Left kidney (tissue), 8 donors: ENCODE measurements at places on chromosomes 2 and 18.

DNA sequence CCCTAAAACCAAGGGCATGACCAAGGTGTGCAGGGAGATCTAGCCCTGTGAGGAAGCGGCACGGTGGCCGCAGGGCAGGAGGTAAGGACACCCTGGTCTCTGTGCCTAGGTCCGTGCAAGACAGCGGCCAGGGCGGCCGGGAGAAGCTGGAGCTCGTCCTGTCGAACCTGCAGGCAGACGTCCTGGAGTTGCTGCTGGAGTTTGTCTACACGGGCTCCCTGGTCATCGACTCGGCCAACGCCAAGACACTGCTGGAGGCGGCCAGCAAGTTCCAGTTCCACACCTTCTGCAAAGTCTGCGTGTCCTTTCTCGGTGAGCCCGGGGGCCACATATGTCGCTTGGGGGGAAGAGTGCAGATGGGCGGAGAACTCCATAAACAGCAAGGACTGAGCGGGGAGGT, 235.4 kb downstream of the ATAD2B start:
- no peak for DNase-seq

DNA sequence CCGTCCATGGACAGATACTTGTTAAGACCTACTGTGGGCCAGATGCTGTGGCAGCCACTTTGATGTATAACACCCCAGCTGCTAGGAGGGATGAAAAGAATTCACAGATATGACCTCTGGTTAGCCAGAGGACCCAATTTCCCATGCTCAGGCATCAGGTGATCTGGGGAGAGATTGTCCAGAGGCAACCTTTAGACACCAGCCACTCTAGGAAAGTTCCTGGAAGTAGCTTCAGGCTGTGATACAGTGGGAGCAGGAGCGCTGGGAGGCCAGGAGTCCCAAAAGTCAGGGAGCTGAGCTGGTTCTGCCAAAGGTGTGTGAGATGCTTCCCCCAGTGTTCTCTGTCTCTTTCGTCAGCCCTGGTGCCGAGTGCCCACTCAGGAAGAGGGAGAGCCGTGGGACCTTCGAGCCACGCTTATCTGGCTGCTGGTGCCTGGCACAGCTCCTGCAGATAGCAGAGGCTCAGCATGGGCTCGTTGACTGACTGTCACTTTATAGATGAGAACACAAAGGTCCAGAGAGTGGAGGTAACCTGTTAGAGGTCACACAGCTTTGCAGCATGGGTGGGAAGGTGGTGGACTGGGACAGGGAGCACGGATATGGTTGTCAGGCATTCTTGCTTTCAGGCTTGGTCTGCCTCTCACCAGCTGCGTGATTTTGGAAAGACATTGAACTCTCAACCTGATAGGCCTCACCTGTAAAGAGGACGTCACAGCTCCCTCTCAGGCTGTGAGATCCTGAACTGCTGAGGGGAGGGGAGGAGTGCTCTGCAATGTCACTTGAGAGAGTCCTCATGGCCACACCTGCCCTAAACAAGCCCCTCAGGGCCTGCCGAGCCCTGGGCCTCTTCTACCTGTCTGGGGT, 7.8 kb upstream of the RALB start:
- DNase-seq = no peak

GRCh38 chr2:59892398-59892797, 661.1 kb downstream of the BCL11A start:
- no peak for DNase-seq

GRCh38 chr2:11187731-11188130, 32.5 kb downstream of the SLC66A3 start:
- DNase-seq = no peak

- no peak for DNase-seq
These were observed 89.0 kb upstream of the SERTAD2 start for GRCh38 chr2:64742678-64743077.

DNA sequence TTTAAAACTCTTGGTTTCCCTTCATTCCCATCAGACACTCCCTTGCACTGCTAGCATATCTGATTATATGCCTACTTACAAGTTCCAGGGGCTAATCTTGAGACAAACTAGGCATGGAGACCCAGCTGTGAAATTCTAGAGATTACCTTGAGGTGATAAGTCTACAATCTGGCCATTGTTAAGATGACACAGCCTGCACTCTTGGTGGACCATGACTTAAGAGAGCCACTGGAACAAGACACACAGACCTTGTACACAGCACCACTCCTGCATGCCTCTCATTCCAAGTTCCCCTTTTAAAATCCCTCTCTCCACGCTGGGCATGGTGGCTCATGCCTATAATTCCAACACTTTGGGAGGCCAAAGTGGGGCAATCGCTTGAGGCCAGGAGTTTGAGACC, 387.2 kb upstream of the DCC start:
- no peak for DNase-seq

DNA sequence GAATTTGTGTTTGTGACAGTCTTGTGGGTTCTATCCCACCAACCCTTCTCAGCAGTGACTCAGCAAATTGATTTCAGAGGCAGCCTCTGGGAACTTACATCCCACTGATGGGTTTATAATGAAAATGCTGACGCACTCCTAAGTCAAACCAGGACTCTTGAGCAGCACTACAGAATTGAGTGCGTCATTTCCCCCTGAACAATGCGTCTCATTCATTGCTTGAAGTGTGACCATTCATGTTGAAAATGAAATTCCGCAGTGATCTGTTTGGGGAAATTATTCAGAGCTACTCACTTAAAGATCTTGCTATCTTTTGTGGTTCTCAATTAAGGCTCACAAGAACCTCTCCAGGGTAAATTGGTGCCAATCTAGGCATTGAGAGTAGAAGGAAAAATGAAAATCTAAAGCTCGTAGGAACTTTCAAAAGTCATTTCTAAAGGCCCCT, 417.7 kb upstream of the SLC14A2 start:
- DNase-seq = no peak

DNA sequence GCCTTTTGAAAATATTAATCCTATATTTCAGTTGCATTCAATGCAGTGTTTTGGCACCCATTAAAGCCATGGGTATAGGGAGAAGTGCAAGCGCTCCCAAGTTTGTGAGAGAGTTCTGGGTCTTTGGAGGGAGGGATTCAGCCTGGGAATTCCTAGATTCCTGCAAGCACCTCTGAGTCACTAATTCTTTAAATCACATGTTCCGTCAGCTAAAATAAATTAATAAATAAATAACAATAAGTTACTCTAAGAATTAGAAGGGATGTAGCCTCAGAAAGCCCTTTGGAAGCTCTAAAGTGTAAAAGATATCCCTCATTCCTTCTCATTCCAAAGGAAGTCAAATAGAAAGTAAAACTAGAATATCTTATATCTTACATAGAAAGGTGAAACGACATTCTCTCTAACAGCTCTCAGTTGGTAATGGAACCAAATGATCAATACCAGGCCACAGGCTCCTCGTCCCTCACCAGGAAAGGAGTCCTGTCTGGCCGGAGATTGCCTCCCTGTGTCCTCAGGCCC, 222.4 kb upstream of the RBBP8 start:
- DNase-seq = no peak

- no peak for DNase-seq
These were observed 251.8 kb downstream of the LPIN1 start for GRCh38 chr2:11998218-11998617.

DNA sequence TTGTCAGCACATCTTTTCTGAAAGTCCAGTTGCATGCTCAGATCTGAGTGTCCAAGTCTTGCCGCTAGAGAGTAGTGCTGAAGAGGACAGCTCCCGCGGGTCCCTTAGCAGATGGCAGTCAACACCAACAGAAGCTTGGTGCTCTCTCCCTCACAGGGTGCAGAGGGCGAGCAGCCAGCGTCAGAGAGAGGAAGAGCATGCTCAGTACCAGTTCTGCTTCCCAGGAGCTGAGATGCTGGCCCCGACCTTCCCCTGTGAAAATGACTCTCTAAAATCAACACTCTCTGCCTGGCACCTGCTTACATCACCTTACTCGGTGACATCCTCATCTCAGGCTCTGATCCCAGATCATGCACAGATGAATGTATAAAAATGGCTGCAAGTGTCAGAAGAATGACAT, 86.0 kb upstream of the TWIST2 start:
- peak; percentile 34 for DNase-seq

DNA sequence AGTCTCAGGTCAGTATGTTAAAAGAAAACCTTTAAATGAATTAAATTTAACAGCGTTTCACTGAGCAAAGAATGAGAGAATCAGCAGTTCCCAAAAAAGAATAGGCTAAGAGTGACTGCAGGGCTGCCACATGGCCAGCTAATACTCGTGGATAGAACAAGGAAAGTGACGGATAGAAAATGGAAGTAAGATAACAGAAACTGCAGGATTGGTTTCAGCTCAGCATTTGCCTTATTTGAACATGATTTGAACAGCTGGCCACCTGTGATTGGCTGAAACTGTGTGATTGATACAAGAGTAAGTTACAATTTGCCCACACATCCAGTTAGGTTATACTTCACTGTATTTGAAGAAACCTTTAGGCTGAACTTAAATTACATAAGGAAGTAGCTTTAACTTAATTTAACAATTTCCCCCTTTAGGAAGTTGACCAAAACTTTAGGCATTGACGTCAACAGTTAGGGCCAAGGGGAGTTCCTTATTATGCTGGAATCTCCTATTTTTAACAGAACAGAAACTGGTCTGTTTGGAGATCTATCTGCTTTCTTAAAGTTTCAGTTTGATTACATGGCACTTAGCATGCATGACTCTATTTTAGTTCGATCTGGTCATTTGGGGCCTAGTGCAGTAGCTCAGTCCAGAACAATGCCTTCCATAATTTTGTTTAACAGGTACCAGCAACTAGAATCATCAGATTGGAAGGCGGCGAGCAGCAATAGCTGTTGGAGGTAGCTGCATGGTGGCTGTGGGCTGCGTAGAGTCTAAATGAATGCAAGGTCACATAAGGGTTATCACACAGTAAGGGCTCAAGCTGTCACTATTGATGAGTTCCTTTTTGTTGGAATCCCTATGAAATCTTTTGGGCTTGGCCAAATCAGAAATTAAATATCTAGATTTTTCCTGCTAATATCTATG, 143.4 kb downstream of the TRIM43 start:
- DNase-seq = no peak

GRCh38 chr2:239259173-239259572, 141.6 kb downstream of the HDAC4 start:
- no peak for DNase-seq

GRCh38 chr2:46179037-46179621, 118.1 kb upstream of the EPAS1 start:
- DNase-seq = peak; percentile 28

GRCh38 chr2:9914384-9915065, 37.0 kb upstream of the GRHL1 start:
- DNase-seq = no peak

- DNase-seq = no peak
These were observed 560.6 kb upstream of the ID2 start for GRCh38 chr2:8121022-8121825.

DNA sequence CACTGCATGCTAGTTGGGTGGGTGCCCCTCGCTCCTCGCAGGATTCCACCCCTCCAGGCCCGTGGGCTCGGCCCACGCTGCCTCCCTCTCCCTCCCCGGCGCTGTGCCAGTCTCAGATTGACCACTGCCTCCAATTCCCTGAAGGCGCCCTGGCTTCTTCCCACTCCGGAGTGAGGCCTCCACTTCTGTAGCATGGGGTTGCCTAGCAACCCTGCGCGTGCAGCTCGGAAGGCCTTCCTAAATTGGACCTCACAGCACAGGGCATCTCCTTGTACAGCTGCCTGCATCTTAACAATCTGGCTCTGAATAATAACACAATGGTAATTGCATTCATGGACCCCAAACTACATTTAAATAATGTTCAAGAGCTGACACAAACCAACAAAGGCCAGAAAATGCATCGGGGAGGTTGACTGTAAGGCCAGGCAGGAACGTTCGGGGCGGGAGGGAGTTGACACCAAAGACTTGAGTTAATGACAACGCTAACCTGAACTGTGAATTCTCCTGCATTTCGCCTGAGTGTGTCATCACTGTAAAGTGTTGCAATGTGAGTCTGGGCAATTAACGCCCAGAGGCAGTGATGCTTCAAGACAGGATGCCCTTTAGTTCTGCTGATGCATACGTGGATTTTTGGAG, 222.9 kb downstream of the ZBTB7C start:
- DNase-seq = peak; percentile 57

- DNase-seq = no peak
These were observed 267.7 kb downstream of the PRKCE start for GRCh38 chr2:45919160-45919650.

DNA sequence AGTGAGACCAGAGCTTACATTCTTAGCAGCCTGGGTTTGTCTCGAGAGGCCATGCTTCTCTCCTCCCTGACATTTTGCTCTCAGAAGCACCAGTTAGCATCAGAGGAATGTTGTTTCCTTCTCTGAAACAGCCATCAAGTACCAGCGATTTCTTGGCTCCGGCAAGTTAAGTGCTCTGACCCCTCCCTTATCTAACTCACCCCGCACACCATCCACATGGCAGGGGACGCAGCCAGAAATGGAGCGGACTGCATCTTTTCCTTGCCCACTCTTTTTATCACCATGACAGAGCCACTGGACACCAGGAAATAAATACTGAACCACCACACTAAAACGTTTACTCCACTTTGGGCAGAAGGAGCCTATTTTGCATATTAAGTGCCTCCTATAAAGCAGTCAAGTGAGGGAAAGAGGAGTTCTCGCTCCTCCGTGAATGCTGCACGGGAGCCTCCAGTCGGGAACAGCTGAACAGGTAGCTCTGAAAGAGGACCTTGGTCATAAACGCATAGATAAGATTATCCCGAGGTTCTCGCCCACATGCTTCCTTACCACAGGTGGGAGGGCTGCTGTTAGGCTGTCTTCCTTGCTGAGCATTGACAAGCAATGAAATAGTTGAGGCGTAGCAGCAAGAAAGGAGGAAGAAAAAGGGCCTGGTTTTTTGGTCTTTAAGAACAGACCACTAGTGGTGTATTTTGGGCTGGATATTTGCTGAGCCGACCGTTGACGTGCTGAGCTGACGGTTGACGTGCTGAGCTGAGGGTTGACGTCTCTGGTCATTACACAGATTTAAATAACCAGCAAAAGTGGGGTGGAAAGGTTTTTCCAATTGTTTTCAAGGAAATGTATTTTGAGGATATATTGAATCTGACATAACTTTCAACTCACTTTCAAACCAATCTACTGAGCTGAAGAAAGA, 71.4 kb upstream of the ITGB6 start:
- DNase-seq = no peak

DNA sequence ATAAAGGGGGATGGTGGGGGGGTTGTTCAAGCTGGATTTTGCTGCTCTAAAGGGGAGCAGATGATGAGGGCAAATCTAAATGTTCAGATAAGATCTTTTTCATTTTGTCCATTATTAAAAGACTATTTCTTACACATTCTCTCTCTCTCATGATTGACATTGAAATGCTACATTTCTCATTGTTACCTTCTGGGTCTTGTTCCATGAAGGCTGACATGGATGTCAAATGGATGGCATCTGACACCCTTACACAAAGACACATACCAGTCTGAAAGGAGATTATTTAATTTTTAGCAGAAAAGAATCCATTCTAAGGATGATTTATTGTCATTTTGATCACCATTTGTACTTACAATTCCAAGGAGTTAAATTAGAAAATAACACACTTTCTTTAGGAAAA, 11.1 kb downstream of the FZD7 start:
- no peak for DNase-seq

DNA sequence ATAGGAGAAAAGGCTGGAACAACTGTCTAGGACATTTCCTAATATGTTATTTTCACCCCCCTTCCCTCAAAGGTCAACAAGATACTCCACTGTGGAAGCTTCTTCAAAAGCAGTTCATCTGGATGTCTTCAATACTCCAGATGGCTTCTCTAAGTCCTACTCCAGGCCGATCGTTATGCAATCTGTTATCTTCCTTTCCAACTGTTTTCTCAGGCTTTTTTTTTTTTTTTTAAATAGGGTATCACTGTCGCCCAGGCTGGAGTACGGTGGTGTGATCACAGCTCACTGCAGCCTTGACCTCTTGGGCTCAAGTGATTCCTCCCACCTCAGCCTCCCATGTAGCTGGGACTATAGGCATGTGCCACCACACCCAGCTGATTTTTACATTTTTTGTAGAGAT, 26.3 kb downstream of the ATP8B1 start:
- no peak for DNase-seq
